ENCODE measurements at places on chromosomes 1 and 21. TPM values are rescaled to one million over a fixed set of nuclear protein-coding genes. Genes with fewer than 3 reads are reported as not detected.

- no peak for DNase-seq
Observed at GRCh38 chr1:63362578-63362977, 4.8 kb upstream of the ALG6 start.

DNA sequence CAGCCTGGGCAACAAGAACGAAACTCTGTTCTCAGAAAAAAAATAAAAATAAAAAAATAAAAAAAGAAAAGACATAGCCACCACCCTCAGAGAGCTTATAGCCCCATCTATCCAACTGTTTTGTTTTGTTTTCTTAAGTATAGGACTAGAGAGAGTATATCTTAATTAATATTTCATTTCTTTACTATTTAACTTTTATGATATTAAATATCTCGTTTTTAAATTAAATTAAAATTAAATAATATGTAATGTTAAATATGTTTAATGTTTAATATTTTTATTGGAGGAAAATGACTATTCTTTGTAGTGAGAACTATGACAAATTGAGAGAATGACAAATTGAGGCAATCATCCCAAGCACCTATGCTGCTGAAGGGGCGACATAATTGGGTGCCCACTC is 33.1 kb upstream of the YTHDF2 start:
- no peak for DNase-seq

DNA sequence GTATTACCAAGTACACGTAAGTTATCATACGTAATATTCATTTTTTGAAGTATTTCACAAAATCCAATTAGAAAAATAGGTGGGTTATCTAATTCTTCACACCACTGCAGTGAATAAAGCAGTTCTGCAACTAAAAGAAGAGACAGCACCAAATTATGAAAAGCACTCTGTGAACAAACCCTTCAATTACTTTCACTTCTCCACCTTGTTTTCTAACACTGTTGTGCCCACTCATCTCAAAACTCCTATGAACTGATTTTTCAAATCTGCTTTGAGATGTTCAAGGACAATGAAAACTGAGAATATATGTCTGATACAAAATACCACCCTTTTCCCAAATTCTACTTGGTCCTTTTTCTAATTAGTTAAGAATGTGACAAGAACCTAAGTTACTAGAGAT is 39.4 kb downstream of the LTN1 start:
- DNase-seq = no peak

GRCh38 chr1:53448241-53448841 is 10.9 kb upstream of the DMRTB1 start:
- no peak for DNase-seq

DNA sequence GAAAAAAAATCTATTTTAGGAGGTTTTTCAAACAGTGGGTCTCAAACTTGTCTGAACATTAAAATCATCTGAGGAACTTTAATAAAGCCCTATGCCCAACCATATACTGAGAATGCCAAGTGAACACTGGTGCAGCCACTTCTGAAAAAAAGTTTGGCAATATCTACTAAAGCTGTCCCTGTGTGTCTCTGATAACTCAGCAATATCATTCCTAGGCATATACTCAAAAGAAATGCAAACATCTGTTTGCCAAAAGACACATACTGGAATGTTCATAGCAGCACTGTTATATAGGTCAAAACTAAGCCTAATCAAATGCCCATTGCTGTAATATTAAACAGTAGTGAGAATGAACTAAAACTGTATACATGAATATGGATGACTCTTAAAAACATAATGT is 74.2 kb upstream of the RGS4 start:
- no peak for DNase-seq

- DNase-seq = no peak
Observed at GRCh38 chr1:173005196-173005864, 45.4 kb downstream of the TNFSF18 start.

GRCh38 chr1:20029178-20029912 is 40.6 kb upstream of the PLA2G5 start:
- no peak for DNase-seq

DNA sequence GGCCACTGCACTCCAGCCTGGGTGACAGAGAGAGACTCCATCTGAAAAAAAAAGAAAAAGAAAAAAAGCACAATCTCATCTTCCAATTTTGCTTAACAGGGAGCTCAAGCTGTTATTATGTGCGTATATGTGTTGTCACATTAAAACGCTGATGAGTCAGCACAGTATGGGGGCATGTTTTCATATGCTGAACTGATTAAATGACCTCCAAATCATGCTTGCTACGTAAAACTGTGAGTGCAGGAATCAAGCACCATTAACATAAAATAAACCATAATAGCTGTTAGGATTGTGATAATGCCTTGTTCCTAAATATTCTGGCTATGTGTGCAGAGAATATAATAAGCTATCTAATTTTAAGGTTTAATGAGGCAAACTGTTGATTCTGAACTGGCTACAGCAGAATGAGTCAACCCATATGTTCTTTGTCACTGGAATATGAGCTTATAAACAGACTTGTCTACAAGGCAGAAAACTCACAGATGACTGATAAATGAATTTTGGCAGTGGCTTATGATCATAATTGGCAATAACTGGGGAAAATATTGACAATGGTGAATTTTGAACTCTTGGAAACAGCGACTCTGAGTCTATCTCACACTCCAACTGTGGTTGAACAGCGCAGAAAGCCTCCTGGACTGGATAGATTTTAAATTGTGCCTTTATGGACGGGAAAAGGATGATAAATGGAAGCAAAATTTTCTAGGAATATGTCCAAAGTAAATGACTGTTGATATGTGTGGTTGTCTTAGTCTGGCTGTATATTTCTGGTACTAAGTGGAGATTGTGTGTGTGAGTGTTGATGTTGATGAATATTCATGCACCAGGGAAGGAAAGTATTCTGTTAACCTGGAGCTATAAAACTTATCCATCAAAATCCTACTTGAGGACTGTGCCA is 75.5 kb downstream of the VCAM1 start:
- no peak for DNase-seq

DNA sequence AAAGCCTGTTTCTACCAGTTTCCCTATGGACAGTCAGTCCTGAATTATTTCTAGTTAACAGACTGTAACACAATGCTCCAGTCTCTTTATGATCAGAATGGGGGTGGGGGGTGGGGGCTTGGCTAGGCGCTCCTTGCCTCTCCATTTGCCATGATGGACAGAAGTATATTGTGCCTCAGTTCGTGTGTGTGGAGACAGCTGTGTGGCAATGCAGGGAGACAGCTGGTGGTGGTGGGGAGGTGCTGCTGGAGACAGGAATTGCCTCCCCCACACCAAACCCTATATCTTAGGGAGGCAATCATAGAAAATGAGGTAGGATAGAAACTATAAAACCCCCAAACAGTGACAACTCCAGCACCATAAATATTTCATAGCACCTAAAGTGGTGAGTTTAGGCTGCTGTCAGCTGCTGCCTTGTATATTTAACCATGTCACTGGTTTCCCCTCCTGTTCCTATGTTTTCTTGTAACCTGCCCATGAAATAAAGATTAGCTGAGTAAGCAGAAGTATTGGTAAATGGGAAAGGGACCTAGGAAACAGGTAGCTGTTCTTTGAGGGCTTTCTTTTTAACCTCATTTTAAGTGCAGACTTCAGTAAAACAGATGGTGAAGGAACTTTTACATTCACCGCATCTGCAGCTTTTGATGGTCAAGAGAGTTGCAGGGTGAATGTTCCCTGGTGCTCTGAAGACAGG is 3.4 kb downstream of the PLXNA2 start:
- no peak for DNase-seq

DNA sequence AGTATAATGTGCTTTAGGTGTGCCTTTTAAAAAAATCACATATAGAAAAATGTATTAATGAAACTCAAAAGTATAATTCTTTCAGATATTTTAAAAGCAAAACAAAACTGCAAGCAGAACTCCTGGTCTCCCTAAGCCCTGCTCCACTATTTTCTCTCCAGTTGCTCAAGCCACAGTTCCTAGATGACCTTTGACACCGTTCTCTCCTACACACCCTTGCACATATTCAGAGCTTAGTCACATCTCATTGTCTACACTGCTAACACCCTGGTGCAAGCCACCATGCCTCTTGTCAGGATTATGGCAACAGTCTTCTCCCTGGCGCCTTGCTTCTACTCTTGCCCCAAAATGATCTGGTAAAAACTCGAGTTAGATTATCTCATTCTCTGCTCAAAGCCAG is 50.2 kb upstream of the ROR1 start:
- DNase-seq = no peak

DNA sequence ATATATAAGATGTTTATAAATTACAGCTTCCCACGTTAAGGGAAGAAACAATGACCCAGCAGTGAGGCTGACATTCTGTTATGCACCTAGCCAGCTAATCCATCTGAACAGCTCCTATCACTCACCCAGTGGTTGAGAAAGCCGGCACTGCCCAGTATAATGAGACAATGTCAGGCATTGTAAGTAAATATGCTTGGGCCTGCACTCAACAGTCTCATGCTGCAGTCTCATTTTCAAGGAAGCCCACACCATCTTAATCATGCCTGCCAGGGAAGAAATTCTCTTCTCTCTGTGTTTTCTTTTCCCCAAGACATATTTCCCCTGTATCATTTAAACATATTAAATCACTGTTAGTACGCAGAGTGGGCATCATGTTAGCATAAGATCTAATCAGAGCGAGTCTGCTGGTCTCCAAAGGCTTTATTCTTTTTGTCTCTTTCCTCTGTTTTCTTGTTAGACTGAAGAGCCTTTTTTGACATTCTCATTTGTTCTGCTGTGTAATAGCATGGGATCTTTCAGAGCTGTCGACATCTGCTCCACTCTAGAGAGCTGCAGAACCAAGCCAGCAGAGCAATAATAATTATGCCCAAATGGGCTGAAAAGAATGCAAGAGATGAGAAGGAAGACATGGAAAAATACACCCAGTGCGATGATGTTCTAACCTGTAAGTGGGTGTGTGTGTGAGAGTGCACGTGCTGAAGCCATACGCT is 67.6 kb upstream of the SLC22A15 start:
- no peak for DNase-seq

GRCh38 chr1:85460555-85461088 is 4.3 kb downstream of the DDAH1 start:
- DNase-seq = peak; percentile 3

- no peak for DNase-seq
Observed at GRCh38 chr1:210302501-210302900, 26.2 kb upstream of the HHAT start.

- DNase-seq = peak; percentile 19
Observed at GRCh38 chr1:84883286-84883685, 9.7 kb downstream of the LPAR3 start.

DNA sequence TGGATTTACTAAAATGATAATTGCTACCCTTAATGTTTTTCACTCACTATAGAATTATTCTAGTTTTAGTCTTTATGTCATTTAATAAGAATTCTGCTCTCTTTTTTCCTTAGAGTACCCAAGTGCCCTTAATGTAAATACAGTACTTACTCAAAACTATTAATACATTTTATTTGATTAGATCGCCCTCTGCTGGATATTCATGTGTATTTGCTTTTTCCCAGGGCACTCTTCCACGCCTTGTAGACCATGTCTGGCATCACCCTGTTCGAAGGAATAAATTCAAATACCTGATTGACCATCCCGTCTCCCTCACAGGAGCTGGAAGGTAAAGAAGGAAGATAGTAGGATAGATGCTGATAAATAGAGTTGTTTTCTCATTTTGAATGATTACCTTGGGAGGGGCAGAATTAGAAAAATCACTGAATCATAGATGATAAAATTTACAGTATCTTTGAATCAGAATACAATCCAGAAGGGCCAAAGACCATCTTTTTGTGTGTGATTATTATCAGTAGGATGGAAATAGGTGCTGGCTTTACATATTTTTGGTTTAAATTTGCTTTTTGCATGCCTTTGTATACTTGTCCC is 4.1 kb downstream of the AXDND1 start:
- DNase-seq = no peak

DNA sequence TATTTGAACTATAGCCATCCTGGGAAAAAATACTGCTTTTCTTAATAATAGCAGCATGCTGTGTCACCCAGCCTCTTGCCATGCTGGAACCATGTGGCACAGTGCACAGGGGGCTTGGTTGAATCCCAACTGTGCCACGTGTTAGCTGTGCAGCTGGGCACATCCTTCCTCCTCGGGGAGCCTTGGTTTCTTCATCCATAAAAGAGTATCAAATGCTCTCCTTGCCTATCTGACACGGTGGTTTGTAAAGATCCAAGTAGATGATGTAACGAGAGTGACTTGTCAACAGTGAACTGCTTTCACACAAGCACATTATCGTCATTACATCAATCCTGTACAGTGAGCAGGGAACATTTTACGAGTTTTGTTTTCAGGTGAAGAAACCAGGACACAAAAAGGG is 24.4 kb downstream of the VASH2 start:
- no peak for DNase-seq

GRCh38 chr21:30268608-30269197 is 14.0 kb downstream of the KRTAP24-1 start:
- no peak for DNase-seq

GRCh38 chr1:51073456-51073855 is 28.6 kb upstream of the C1orf185 start:
- no peak for DNase-seq

DNA sequence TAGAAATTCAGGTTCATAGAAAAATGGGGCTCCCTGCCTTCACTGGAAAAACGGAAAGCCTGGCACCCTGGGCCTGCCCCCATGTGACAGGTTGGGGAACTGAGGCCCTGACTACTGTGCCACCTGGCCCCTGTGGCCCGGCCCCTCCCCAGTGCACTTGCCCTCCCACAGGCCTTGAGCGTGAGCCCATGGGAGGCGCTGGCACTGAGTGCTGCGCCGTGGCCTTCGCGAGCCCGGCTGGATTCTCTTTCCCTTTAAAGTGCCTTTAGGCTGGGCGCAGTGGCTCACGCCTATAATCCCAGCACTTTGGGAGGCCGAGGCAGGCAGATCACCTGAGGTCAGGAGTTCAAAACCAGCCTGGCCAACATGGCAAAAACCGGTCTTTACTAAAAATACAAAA is 45.7 kb downstream of the SLC37A1 start:
- no peak for DNase-seq

GRCh38 chr1:179303200-179303785 is 9.7 kb downstream of the SOAT1 start:
- DNase-seq = no peak

GRCh38 chr21:38645282-38645681 is 147.0 kb upstream of the ERG start:
- peak; percentile 70 for DNase-seq

- no peak for DNase-seq
Observed at GRCh38 chr1:34655875-34656240, 99.0 kb upstream of the GJB5 start.

SYTL1 gene
- 2.2 TPM for total RNA-seq

ACTL8 gene
- not detected for total RNA-seq

OR6K3 gene
- not detected for total RNA-seq

PRAMEF1 gene
- total RNA-seq = not detected

SH2D1B gene
- 1.2 TPM for total RNA-seq

NPHS2 gene
- total RNA-seq = not detected

XCL1 gene
- total RNA-seq = 0.91 TPM

HORMAD1 gene
- total RNA-seq = 0.58 TPM
